Effector memory CD8-positive, alpha-beta T cell (primary cell): ENCODE measurements at places on chromosomes 3 and 15.

GRCh38 chr3:50126287-50127211, 28.6 kb upstream of the SEMA3F start:
- no peak for DNase-seq
- H3K27me3 ChIP-seq: no peaks in the 10 kb centered on the region
- H3K27ac ChIP-seq: no peak overlapping the region
- no peak overlapping the region for H3K4me3 ChIP-seq
- H3K4me1 ChIP-seq: peaks cover 3% of the 10 kb centered on the region

- DNase-seq: no peak
- peaks cover 7% of the 10 kb centered on the region for H3K4me1 ChIP-seq
- peaks cover 23% of the 10 kb centered on the region for H3K36me3 ChIP-seq
- peak overlapping the region; percentile 94 for H3K27ac ChIP-seq
- no peaks in the 10 kb centered on the region for H3K27me3 ChIP-seq
Observed at GRCh38 chr15:90994059-90994416, 297 bp downstream of the PRC1 start.

DNA sequence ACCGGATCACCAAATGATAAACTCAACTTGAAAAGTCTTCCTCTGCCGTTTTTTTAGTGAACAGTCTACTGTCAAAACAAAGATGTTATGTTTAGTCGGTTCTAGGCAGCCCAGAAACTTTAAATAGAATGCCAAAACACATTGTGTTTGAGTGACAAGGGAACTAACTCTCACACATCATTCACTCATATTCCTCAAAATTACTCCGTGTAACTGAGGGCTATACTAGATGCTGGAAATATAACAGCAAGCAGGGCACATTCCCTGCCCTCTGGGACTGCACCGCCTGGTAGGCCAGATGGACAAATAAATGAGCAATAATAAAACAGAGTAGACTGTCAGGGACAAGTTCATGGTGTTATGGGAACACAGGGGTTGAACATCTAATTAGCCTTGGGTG, 251.4 kb downstream of the MAGI1 start:
- H3K27ac ChIP-seq: no peak overlapping the region
- no peaks in the 10 kb centered on the region for H3K36me3 ChIP-seq
- DNase-seq: no peak
- no peaks in the 10 kb centered on the region for H3K4me1 ChIP-seq
- H3K27me3 ChIP-seq: no peaks in the 10 kb centered on the region
- H3K4me3 ChIP-seq: no peak overlapping the region

DNA sequence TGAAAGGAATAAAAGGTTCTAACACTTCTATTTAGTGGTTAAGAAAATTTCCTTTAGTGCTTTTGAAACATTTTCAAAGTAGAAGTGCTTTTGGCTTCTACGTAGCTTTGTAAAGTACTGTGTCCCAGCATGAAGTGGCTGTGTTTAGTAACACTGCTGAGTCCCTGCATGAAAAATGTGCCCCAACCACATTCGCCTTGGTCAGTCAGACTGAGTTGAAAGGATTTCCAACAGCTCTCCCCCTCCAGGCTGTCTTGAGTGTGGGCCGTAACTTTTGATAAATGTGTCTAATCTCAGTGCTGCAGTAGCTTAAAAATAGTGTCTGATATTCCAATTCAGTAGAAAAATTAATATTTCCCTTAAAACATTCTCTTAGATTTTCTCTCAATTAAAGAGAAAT, 115.0 kb downstream of the NR1D2 start:
- peaks cover 26% of the 10 kb centered on the region for H3K27me3 ChIP-seq
- H3K36me3 ChIP-seq: no peaks in the 10 kb centered on the region
- no peak for DNase-seq
- no peaks in the 10 kb centered on the region for H3K4me1 ChIP-seq
- no peak overlapping the region for H3K4me3 ChIP-seq
